Frontal cortex (tissue), 4 donors: ENCODE measurements at places on chromosomes 7 and 10.
A peak's percentile ranks its signal among the peaks of the same experiment; 100 is the strongest.

GRCh38 chr10:112510384-112510783, 63.4 kb downstream of the VTI1A start:
- DNase-seq: no peak

- no peak for DNase-seq
Observed at GRCh38 chr10:99279626-99280111, 44.0 kb upstream of the HPSE2 start.

DNA sequence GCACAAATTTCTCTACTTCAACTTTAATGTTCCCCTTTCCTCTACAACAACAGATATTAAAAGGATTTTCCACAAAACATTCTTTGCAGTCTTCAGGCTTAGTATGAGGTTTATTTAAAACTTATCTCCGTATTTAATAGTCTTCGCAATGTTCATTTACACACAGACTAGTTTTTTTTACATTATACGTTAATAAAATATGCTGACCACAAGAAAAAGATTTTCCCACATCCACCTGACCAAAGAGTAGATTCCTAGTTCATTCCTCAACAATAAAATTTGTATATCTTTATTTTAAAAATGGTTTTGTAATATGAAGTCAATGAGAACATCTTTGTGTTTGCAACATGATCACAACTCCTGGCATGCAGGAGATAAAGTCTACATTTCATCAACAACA, 42.4 kb downstream of the POT1 start:
- DNase-seq: no peak

- peak; percentile 2 for DNase-seq
Observed at GRCh38 chr7:135165862-135166261, 4.6 kb downstream of the CYREN start.

GRCh38 chr7:139572071-139572470, 48.6 kb downstream of the CLEC2L start:
- DNase-seq: no peak

GRCh38 chr10:83289373-83289772, 849.9 kb upstream of the GHITM start:
- DNase-seq: no peak

GRCh38 chr10:80202934-80203834, 2.2 kb downstream of the ANXA11 start:
- no peak for DNase-seq

DNA sequence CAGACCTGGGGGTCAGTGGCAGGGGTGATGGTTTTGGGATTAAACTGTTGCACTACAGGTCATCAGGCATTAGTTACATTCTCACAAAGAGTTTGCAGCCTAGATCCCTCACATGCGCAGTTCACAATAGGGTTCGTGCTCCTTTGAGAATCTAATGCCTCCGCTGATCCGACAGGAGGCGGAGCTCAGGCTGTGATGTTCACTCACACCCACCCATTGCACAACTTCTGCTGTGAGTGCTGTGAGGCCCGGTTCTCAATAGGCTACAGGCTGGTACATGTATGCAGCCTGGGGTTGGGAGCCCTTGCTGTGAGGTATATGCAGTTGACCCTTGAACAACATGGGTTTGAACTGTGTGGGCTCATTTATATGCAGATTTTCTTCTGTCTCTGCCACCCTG, 416.4 kb downstream of the GFRA1 start:
- no peak for DNase-seq

- DNase-seq: no peak
Observed at GRCh38 chr10:77274046-77274795, 363.4 kb downstream of the KCNMA1 start.

DNA sequence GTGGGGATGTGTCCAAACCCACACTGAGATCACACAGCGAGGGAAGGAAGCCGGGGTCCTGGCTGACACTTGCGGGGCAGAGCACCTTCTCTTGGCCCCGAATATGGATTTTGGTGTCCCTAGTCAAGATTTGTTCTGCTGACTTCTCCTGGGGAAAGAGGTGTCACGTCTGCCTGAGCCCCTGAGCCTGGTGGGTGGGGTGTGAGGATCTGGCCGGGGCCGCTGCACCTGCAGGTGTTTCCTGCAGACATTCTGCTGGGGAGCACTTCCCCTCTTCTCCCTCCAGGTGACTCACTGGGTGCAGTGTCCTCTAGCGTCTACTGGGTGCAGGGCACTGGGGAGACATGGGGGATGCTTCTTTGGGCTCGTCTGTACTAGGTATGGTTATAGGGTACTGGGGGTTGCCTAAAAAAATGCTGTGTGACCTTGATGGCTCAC, 99.2 kb downstream of the GRK5 start:
- no peak for DNase-seq

DNA sequence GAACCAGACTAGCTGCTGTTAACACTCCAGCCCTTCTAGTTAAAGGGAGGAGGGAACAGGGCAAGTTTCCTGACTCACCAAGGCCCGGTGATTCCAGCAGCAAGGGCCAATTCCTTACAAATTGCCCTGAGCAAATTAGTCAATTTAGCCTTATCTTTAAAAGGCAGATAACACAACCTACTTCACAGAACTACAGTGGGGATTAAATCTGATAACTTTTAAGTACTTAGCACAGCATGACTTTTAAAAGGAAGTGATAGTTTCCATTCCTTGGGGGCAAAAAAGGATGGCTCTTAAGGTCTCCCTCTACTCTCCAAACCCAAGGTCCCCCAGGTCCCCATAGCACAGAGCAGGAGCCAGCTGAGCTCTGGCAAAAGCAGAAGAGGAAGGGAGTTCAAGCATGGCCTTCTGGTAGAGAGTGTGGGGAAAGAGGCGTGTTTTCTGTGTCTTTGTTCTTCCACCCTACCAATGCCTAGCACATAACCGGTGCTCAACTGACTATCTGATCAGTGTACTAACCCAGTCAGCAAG, 4.0 kb downstream of the CDCA7L start:
- no peak for DNase-seq
